NCI-H1417 (cell line): ENCODE measurements at places on chromosomes 2 and 18.

GRCh38 chr2:54048117-54048785, 67.2 kb upstream of the ACYP2 start:
- no peak for DNase-seq

GRCh38 chr2:105866216-105867185, 121.8 kb downstream of the NCK2 start:
- no peak for DNase-seq

- no peak for DNase-seq
These were observed 40.5 kb upstream of the NABP1 start for GRCh38 chr2:191637182-191638078.

- peak; percentile 98 for DNase-seq
These were observed at the start of gene SANBR for GRCh38 chr2:61065714-61066709. Gene SANBR (plus strand): TSS chr2:61065871. CDS start chr2:61070351, 4,480 bp downstream.

DNA sequence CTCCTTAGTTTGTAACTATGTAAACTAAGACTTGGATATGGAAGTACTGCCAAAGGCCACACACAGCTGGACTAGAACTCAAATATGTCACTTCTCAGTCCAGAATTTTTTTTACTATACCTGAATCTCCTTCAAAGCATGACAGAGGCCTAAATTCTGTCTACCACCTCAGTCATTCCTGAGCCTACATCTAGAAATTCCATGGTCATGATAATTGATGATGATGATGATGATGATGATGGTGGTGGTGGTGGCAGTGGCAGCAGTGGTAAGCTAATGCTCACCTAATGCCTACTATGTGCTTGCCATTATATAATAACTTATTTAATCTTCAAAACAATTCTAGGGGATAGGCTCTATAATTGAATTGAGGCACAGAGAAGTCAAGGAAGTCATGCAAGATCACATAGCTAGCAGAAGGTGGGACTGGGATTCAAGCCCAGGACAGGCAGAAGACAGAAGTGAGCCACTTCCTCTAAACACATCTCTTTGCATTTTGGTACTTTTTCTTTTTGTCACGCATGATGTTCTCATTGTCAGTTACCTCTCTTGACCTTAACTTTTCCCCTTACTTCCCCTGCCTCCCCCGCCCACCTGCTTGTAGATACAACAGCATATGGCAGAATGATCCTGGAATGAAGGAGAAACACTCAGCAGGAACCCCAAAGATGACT, 539.3 kb downstream of the TNS1 start:
- no peak for DNase-seq

GRCh38 chr2:72538486-72538885, 287.3 kb downstream of the EXOC6B start:
- no peak for DNase-seq

DNA sequence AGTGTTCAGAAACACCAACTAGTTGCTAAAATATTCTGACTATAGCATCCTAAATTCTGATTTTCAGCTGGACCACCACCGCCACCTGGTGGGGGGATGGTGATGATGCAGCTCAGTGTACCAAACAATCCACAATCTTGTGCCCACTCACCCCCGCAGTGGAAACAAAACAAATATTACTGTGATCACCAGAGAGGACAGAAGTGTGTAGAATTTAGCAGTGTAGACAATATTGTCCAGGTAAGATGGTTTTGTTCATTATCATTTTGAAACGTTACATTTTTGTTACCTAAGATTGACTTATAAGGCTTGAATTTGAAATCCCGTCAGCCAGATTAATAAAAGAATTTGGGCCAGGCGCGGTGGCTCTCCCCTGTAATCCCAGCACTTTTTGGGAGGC, 31.7 kb upstream of the UBXN4 start:
- peak; percentile 73 for DNase-seq

GRCh38 chr18:47736376-47737140, 193.9 kb downstream of the SMAD2 start:
- DNase-seq = no peak

GRCh38 chr2:218059289-218059688, 9.8 kb upstream of the RUFY4 start:
- DNase-seq = no peak

DNA sequence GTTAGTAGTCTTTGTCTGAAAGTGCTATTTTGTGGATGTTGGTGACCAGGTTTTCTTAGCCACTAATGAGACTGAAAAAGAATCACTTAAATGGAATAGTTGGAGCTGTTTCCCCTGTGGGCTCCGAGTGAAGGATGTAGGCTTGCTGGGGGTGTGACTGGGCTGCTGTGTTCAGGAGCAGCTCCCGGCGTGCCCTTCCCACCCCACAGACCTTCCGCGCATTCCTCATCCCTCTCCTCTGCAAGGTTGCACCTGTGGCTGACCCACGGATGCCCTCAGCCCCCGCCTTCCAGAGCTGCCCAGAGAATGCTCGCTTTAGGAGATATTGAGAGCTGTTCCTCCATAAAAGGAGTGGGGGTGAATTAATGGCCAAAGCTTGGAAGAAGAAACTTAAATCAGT, 174.3 kb downstream of the LDLRAD4 start:
- no peak for DNase-seq

DNA sequence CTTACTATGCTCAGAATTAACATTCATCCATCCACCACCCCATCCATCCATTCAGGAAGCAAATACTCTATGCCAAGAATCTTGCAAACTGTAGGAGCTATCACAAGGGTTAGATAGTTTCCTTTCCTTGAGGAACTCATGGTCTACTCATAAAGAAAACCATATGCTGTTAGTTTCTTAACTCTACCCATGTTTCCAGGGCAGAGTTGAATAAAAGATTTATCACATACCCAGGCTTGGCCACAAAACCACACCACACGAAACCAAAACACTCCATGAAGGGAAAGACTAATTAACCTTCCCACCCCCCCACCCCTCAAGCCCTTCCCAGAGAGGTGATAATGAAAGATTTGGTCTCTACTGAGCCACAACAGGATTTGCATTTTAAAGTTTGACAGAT, 23.7 kb upstream of the MSGN1 start:
- DNase-seq = no peak

DNA sequence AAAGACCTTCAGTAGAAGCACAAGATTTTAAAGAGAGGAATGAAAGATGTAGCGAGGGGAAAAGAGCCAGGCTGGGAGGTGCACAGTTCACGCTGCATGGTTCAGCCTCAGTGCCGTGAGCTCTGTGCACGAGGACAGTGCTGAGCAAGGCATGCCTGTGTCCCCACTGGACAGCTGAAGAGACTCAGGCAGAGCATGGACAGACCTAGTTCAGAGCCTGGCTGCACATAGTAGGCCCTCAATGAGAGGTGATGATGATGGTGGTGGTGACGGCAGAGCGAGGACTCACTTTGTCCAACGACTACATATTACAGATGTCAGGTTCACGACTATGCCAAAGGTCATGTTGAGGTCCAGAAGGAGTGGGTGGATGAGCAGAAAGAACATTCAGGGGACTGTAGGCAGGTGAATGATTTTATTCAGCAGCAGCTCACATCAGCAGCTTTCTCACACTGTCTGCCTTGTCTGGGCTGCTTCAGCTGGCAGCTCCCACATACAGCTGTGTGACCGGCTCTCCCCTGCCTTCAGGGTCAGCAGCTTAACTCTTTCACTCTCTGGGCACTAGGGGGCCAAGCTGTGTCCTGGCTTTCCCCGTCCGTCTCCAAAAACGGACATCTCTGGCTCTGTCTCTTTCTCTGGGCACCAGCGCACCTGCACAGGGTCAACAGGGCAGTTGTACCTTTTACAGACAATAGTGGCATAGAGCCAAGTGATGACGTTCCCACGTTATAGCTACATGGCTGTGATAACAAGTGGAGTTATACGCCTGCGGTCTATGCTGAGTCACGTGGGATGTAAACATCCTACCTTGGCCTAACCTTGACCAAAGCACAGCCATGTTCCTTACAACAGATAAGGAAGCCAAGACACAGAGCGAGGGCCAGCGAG, 128.8 kb upstream of the MSH6 start:
- peak; percentile 77 for DNase-seq

DNA sequence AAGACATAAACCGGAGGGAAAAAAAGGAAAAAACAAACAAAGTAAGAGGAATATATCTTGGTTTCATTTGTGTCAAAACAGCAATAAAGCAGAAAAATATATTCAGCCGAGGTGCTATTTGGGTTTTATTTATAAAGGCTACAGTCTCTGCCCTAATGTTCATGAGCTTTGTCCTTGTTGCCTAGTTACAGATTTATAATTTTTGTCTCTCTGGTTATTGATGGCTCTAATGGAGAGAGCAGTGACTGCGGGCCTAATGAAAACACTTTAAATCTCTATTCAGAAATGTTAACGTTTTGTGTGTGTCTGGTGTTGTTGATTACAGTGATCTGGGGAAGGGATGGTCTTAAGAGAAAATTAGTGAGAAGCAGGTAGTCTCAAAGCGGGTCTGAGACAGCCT, 854.0 kb upstream of the LRRTM1 start:
- peak; percentile 0 for DNase-seq

- no peak for DNase-seq
These were observed 180.2 kb downstream of the INHBB start for GRCh38 chr2:120526047-120526562.

- DNase-seq = peak; percentile 56
These were observed 50.1 kb downstream of the GREB1 start for GRCh38 chr2:11583840-11584524.

DNA sequence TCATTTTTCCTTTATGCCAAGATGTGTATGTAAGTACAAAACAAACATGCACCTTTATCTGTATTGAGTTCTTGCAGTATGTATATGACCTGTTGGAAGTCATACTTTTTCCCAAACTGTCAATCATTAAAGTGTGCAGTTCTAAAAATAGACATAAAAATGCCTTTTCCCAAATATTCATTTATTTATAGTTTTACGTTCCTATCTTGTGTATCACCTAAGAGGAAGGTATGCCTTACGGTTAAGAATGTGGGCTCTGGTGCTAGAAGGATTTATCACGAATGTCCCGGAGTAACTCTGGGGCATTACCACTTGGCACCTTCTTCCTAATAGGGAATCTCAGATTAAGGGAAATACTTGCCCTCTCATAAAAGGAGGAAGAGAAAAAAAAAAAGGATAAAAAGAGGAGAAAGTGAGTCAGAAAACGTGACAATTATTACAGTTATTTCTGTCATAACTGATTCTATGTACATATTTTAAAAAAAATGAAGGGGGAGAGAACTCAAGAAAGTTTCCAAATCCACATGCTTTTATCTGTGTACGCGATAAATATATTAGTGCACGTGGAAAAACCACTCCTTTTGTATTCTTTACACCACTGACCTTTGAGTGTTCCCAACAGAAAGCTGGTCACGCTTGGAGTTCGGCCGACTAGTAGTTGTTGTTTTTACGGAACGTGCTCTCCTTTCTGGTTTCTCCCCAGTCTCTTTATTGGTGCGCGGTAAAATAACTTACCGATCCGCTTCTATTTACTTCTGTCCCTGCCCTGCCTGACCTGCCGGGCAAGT, 721 bp downstream of the MCEE start:
- DNase-seq = peak; percentile 44

- no peak for DNase-seq
These were observed 135.7 kb upstream of the TMEM200C start for GRCh38 chr18:6031002-6031401.
